ENCODE measurements at places on chromosomes 12 and 14.

DNA sequence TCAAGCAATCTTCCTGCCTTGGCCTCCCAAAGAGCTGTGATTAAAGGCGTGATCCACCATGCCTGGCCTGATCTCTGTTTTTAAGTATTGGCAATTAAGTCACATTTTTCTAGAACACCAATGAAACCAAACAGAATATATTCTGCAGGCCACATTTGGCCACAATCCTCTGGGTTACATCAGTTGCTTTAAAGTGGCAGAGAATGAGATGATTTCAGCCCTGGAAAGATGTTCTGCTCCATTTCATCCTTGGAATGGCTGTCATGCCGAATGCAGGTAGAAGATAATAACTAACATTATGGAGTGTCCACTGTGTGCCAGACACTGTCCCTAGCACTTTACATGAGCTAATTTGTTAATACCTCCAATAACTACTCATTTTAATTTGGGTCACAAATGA, 154.4 kb downstream of the PTPN11 start:
- DNase-seq: no peak

- no peak for DNase-seq
Observed at GRCh38 chr14:54369343-54369742, 27.5 kb upstream of the CDKN3 start.

DNA sequence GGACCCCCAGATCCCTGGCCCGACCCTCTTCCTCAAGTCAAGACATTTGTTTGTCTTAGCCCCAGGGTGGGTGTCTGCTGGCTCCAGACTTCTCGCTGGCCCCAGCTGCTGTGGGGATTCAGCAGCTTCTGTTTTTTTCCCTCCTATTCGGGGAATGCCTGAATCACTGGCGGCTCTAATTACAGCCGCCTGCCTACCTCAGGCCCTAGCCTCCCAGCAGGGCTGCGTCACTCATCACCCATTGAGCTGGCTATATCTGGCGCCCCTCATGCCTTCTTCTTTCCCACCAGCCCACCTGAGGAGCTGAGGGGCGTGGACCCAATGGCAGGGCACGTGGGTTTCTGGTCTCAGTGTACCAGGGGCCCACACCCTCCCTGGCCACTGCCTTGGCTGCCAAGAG, 10.1 kb downstream of the KRT80 start:
- DNase-seq: peak; percentile 94

DNA sequence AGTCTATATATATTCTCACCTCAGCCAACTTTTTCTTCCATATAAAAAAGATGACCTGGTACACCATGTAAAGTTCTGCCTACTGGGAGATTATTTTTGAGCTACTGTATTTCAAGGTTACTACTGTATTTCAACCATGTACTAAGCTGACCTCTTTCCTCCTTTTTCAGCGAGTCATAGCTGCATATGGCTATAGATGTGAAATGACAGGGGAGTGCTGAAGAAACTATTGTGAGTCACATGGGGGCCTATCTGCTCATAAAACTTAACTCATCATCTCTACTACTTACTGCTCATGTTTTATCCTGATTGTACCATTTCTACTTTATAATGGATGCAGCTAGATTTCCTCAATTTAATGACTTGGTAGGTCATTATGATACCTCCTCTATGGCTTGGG, 571.4 kb upstream of the ATP2B1 start:
- no peak for DNase-seq

GRCh38 chr14:22926316-22926715, 2.9 kb downstream of the PRMT5 start:
- peak; percentile 19 for DNase-seq
